ENCODE measurements at places on chromosomes 6 and 20. TPM values are rescaled to one million over a fixed set of nuclear protein-coding genes. Genes with fewer than 3 reads are reported as not detected.

Gene NKX2-4
- total RNA-seq = 3.8 TPM

Gene ADGB
- not detected for total RNA-seq

Gene ELOVL2
- 11.3 TPM for total RNA-seq

Gene HAO1
- total RNA-seq = not detected

Gene PNPLA1
- not detected for total RNA-seq

Gene DYNLT2
- total RNA-seq = 1.8 TPM

Gene SLC32A1
- not detected for total RNA-seq

Gene RUNX2
- total RNA-seq = 11.8 TPM

GRCh38 chr6:27667016-27667656 lies 194.2 kb upstream of the ZNF184 start:
- no peak for DNase-seq

DNA sequence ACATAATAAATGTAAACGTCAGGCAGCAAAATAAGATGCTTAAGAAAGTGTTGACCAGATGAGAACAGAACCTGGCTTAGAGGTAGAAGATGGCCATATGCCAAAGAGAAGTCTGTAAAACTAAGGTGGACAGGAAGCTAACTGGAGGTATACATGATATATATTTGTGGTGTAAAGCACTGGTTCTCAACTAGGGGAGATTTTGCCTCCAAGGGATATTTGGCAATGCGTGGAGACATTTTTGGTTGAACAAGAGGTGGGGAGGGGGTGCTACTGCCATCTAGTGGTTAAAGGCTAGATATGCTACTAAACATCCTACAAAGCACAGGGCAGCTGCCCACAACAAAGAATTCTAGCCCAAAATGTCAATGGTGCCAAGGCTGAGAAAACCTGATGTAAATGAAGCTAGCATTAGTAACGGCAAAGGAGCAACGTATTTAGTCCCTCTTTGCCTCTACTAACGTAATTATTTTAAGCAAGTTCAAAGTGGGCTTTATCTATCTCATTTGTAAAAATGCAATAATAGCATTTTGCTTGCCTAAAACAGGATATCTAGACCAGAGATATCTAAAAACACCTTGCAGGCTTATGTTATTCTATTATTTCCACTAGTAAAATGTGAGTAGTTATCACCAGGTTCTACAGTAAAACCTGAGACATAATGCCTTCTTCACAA lies 182.6 kb downstream of the RNGTT start:
- peak; percentile 58 for DNase-seq

GRCh38 chr6:160986851-160987250 lies 4.7 kb upstream of the MAP3K4 start:
- DNase-seq = no peak

DNA sequence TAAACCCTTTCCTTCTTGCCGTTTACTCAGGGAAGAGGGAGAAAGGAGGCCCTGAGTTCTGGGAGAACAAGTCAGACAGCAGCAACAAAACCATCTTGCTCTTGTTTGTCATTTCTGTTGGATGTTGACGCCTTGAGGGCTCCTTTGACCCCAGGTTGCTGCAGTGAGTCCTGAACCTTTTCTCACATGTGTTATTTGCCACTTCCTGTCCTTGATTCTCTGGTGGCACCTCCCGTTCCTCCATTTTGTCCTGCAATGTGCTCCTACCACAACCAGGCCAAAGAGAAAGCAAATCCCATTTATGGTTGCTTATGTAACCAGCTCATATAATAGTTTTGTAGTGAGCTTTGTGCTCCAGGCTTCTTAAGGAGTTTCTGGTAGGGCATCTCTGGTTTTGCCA lies 66.6 kb upstream of the ADGRF4 start:
- DNase-seq = no peak

DNA sequence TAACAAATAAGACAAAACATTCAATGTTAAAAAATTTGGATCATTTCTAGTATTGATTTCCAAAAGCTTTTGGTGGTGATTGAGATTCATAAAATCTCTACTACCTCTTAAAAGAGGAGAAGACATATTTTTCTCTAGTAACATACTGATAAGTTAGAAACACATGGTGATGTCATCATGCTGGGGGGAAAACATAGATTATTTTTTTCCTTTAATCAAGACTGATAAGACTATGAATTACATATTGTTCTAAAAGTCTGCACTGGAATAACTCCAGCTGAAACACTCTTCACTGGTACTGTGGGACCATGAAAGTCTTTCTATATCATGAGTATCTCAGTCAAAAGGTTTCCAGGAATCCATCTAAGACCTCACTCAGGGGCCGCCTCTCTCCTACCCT lies 515.8 kb downstream of the PRKN start:
- DNase-seq = no peak

GRCh38 chr20:6956574-6956973 lies 189.1 kb downstream of the BMP2 start:
- DNase-seq = peak; percentile 2

DNA sequence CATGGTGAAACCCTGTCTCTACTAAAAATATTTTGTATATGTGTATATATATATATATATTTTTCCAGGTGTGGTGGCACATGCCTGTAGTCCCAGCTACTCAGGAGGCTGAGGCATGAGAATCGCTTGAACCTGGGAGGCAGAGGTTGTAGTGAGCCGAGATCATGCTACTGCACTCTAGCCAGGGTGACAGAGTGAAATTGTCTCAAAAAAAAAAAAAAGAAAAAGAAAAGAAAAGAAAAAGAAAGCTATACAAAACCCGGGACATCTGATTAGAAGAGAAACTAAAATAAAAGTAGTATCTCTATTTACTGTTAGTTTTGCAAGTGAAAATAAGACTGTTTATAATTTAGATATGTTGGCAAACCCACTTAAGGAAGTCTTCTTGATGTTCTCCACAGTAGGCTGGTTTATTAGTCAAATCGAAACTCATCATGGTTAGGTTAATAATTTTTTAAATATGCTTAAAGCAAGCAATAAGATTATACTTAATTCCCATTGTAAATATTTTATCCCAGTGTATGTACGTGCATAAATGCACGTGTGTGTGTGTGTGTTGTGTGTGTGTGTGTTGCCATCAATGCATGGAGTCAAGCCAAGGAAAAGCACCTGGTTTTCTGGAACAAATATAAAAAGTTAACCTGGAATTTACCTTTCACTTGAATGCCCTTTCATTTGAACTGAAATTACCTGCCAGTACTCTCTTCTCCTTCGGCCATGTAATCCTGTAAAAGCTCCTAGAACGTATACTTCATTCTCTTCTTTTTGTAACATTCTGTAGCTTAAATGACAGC lies 7.1 kb downstream of the VNN2 start:
- DNase-seq = no peak

DNA sequence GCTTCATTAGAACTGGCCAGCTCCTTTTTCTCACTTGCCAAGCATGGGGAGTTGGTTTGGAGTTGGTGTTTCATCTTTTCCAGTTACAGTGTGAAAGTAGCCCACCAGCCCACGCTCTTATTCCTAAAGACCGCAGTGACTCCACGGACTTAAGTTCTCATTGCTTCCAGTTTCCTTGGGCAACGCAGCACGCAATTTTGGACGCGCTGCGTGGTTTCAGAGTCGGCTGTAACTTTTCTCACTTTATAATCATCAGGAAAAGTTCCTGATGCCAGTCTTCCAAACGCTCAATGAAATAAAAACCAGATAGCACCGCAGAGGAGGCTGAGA lies 381 bp upstream of the PEX7 start:
- peak; percentile 20 for DNase-seq

GRCh38 chr6:112833581-112834131 lies 486.5 kb downstream of the RFPL4B start:
- no peak for DNase-seq

DNA sequence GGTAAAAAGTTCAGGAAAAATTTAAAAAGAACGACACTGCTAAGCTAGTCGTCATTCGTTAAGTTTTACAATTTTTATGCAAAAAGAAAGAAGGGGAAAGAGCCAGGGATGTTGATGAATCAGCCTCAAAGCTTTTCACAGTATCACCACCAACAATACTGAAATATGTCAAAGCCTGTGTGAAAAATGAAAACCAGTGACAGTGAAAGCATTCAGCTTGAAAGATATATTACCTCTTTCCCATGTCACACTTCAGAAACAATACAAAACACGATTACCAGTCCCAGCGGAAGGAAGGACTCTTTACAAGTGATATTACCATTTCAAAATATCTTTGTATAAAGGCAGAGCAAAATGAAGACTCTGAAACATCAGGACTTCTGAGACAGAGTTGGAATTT lies 489.2 kb downstream of the EPHA7 start:
- DNase-seq = no peak

GRCh38 chr6:13922750-13923149 lies 2.0 kb upstream of the RNF182 start:
- DNase-seq = no peak

DNA sequence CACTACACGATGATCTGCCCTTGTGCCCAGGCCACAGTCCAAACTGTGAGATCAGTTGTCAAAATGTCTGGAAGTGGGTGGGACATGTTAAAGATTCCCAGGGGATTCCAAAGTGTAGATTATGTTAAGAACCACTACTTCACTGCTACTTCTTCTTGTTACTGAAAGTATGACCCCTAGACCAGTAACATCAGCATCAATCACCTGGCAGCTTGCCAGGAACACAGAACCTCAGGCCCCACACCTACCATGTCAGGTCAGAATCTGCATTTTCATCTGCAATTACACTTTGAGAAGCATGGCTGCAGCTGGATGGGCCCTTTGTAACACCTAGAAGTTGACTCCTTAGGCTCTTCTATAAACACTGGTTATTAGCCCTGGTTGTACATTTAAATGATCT lies 36.1 kb downstream of the RFPL4B start:
- DNase-seq = no peak

DNA sequence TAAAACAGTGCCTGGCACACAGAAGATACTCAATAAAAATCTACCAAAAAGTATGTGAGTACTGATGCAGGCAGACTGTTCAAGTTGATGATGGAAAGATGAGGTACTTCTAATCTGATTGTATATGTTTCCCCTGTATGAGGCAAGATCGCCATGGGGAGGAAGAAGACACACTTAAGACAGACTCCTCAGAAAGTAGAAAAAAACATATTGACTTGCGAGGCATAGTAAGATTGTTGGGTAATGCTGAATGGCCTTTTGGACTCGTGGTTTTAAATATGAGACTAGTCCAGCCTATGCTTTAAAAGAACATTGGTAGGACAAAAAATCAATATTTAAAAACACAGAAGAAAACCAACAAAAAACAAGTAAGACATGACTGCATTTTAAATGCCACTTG lies 72.6 kb downstream of the SHPRH start:
- no peak for DNase-seq

- peak; percentile 51 for DNase-seq
Observed at GRCh38 chr20:23350904-23351838, 580 bp downstream of the NXT1 start.

- no peak for DNase-seq
Observed at GRCh38 chr6:47258724-47259347, 50.9 kb downstream of the TNFRSF21 start.

DNA sequence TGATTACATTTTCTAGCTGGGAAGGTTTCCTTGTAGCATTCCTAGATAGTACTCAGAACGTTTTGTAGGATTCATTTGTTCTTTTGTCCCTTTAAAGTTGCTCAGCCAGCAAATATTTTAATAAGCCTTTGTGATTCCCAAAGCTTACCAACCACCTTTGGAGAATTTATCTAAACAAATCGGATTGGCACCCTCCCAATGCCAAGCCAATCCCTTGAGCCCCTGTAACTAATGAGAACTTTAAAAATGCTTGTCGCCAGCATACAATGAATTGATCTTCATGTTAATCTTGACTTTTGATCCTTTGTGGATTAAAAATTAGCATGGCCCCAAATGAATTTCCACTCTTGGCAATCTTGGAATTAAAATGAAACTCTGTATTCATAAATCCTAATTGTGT lies 559.5 kb downstream of the UTRN start:
- DNase-seq = no peak

DNA sequence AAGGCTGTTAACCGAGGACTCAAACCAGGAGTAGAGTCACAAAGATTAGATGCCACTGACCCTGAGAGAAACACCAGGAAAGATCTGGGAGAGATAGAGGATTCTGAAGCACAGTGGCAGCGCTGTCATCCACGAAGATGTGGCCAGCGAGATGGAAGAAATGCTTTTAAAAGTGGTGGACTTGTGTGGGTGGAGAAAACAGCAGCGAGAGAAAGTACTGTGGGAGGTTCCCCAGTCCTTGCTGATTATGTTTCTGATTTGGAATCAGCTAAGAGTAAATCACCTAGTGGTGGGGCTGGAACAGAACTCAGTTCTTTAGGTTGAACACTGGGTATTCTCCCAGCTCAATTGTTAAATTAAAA lies 435 bp upstream of the ZNF322 start:
- DNase-seq = no peak
